HAP-1 (cell line): ENCODE measurements at places on chromosomes 7 and 10.
A peak's percentile ranks its signal among the peaks of the same experiment; 100 is the strongest.

- peak; percentile 54 for DNase-seq
Observed at GRCh38 chr10:52215745-52216361, 98.2 kb upstream of the DKK1 start.

DNA sequence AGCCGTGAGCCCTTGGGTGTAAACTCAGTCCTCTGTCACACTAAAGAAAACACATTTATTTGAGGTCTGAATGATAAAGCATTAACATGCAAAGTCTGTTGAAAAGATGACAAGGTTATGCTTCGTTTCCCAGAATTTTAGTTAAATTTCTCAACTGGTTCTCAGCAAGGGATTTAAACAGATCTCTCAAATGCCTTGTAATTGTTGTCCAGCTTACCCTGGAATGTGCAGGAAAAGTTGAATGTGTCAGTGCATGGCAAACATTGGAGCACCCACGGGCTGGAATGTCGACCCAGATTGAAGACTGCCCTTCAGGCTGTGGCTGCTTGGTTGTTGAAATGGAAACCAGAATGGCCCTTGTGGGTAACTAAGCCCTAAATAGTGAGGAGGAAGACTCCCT, 191.8 kb downstream of the TRIL start:
- DNase-seq, result no peak

DNA sequence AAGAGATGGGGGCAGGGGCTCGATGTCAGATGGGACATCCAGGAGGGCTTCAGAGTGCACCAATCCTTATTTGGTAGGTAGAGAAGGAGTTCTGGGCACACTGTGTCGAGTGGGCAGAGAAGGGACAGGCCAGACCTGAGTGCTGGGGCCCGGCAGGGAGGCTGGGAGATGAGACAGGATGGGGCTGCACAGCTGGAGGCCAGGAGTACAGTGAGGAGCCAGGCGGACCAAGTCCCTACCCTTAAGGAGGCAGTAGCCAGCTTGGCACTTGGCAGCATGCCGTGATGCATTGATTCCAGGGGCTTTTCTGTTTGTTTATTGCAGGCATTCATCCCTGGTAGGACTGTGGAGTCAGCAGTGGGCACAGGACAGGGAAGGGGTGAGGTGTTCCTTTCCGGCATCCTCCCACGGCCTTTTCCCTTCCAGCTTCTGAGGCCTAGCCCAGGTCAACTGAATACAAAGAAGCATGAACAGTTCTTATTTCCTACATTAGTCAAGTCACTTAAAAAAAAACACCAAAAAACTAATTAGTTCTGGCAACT, 168.8 kb upstream of the CDCA7L start:
- no peak for DNase-seq

- DNase-seq, result no peak
Observed at GRCh38 chr10:98353170-98353569, 61.8 kb downstream of the PYROXD2 start.

- peak; percentile 22 for DNase-seq
Observed at GRCh38 chr10:52566471-52567246, 205.9 kb downstream of the MBL2 start.

DNA sequence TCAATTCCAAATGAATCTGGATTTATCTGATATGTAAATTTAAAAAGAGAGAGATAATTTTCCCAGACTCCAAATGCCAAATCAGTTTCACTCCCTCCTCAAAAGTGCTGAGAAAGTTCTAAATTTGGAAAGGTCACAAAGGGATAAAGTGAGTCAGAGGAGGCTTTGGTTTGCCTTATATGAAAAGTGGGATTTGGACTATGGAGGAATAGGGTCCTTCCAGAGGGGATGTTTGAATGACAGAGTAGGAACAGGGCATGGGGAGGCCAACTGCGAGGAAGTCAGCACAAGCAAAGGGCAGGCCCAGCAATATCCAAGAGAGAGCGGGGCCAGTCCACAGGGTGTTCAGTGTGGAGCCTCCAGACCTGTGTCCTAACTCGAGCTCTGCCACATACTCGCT, 9.8 kb upstream of the FAS start:
- DNase-seq, result no peak

- DNase-seq, result no peak
Observed at GRCh38 chr10:113644185-113645120, 19.4 kb downstream of the NRAP start.
